ENCODE measurements at places on chromosomes 2 and 18.

GRCh38 chr2:3728104-3729054 is 25.0 kb downstream of the DCDC2C start:
- no peak for DNase-seq

- DNase-seq = no peak
Observed at GRCh38 chr18:36440614-36441013, 143.1 kb downstream of the FHOD3 start.

DNA sequence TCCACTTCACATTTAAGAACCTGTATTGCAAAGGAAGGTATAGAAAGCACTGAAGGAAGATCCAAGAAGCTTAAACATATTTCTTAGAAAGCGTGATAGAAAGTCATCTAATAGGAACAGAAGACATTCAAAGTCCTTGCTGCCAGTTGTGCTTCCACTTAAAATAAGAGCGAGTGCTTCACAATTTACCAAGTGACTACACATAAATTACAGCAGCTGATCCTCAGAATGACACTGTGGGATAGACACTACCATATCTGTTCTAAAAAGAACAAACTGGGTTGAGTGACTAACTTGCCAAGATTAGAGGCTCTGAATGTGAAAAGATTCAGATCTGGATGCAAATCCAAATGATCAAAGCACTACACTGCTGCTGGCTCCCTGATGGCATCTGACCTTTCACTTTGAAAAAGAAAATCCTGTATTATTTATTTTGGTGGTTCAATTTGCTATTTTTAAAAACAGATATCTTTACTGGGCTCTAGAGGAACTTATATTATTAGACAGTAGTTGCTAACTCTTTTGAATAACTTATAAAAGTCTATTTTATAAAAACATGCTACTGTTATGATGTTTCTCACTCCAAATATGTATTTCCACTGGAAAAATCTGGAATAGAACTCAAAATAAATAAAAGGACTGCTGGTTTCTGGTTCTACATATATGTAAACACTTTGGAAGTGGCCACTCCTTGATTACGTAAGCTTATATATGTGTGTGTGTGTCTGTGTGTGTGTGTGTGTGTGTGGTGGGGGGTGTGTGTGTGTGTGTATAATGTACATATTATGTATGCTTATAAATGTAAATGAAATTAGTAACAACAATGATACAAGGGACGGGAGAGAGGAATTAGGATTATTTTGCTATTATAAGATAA is 57.4 kb downstream of the KIDINS220 start:
- DNase-seq = no peak

DNA sequence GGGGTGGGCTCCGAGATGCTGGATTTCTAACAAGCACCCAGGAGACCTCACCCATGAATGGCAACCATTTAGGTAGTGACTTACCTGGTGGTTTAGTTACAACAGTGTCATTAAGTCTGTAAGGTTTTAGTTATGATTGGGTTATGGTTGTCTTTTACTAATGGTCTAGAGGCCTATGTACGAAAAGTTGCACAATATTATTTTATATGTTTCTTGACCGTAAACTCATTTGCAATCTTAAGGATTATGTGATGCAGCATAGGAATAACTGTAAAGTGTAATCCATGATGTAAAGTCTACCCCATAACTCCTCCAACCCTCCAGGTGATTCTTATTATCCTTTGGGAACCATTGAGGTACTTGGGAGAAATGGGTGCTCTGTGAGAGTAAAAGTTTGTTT is 155.4 kb upstream of the ZEB2 start:
- DNase-seq = no peak

- peak; percentile 82 for DNase-seq
Observed at GRCh38 chr2:235614900-235615712, 121.3 kb downstream of the AGAP1 start.

DNA sequence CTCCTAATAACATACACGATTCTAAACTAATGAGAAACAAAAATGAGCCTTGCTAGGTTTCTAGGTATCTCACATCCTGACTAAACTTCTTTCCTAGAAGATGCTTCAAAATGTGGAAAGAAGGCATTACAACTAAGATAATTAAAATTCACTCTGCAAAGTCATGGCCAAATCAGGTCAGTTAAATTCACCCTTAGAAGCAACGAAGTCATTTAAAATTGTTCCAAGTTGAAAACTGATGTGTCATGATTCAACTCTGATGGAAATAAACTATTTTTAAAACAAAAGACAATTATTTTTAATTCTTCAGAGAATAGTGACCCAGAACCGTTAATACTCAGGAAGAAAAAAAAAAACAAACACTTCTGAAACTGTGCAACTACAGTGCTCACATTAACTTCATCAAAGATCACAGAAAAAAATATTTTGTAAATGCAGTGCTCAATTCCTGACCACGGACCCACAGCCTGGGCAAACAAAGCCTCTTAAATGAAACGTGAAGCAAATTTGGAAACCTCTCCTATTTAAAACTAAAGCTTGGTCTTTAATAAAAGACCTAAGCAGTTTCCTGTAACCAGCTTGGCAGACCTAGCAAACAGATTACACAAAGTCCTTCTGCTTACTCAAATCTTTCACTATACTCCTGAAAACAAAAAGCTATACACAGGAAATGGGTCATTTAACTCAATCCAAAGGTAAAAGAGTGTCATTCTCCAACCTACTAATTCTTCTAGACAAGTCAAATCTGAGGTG is 39.0 kb downstream of the CHN1 start:
- DNase-seq = no peak

DNA sequence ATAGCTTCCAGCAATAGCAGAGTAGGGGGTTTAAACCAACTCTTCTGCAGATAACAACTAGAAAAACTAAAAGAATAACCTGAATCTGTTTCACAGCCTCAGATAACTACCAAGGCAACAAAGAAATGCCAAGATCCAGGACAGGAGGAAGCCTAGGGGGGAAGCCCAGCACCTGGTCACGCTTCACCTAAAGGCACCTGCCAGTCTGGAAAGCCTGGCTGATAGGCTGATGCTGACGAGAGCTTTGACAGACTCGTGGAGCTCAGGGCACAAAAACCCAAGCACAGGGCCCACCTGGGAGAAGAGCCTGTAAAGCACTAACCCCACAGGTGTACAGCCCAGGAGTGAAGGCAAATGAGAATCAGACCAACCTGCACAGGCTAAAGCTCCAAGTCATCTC is 22.6 kb downstream of the EIPR1 start:
- no peak for DNase-seq

DNA sequence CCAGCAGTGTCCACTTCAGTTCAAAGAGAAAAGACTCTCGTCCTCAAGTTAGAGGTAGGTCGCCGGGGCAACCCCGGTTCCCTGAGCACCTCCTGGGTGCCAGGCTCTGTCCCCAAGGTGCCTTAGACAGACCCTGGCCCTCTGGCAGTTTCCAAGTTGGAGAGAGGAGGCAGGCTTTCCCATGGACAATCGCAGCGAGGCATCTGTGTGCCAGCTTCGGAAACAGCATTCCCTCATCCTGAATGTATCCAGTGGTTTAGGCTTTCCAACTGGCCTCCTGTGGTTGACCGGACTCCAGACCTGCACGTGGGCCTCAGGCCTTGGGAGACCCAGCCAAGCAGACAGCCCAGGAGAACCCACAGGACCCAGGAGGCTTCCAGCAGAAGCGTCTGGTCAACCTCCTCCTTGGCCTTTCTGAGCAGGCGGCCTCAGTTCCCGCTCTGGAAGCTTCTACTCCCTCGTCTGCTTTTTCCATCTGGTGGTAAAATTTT is 70.3 kb downstream of the KCNF1 start:
- peak; percentile 68 for DNase-seq

- DNase-seq = no peak
Observed at GRCh38 chr18:55283309-55283708, 304.7 kb downstream of the TCF4 start.

DNA sequence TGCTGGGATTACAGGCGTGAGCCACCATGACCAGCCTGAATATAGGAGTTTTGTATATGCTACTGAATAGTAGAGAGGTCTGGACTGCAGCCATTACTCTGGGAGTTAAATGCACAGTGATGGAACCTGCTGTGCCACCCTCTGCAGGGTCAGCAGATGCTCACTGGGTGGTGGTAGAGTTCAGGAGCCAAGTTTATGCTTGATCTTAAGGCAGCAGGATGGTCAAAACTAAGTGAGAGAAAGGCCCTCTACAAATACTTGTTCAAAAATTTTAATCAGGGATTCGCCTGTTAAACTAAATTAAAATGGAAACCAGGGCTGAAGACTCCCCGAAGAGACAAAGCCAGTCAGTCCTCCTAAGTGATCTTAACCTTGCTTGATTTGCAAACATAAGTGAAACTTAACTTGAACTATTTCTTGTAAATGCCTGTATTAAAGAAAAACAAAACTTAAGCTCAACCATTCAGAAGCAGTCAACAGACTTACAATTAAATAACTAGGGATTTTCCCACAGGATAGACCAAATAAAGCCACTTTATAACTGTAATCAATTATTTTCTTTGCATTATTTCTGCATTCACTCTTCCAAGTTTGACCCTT is 4.2 kb upstream of the WDFY1 start:
- no peak for DNase-seq

DNA sequence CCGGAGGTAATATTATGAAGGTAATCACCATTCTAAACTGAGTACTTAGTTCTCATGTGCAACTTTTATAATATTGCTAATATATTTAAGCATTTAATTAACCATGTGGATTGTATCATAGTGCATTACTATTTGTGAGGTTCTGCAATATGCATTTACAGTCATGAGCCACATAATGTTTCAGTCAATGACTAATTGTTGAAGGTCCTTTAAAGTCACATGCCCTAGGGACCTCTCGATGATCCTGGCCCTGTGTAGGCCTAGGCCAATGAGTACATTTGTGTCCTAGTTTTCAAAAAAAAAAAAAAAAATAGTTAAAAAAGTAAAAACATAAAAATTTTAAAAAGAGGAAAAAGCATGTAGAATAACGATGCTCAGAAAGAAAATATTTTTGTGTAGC is 298.0 kb downstream of the DSEL start:
- no peak for DNase-seq

DNA sequence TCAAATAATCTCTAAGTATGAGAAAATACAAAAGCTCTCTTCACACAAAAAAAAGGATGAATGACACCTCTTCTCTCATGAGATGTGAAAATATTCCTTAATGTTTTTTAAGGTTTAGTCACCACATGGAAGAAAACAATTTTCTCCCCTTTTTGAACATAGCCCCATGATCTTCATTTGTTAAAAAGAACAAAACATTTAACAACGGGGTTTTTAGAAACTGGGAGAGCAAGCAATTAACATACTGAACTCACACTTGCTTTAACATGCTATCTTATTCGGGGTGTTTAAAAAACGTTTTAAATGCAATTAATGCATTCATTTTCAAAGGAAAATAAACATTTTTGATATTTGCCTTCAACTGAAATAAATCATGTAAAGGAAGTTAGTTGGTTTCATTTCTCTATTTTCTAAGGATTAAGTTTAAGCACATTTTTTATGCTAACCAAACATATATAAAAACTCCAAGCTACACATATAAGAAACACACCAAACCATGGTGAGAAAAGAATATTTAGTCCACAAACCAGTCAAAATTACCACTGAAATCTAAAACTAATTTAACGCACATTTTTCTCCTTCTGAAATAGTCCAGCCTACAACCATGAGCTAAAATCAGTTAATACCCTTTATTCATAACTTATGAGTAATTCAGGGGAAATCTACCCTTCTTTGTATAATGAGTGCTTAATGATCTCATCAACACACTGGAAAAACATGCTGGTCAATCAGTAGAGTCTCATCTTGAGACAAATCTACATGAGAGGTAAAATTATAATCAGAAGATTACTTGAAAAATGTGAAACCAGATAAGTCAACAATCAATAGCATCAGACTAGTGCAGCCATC is 8.2 kb downstream of the FBXO11 start:
- no peak for DNase-seq

DNA sequence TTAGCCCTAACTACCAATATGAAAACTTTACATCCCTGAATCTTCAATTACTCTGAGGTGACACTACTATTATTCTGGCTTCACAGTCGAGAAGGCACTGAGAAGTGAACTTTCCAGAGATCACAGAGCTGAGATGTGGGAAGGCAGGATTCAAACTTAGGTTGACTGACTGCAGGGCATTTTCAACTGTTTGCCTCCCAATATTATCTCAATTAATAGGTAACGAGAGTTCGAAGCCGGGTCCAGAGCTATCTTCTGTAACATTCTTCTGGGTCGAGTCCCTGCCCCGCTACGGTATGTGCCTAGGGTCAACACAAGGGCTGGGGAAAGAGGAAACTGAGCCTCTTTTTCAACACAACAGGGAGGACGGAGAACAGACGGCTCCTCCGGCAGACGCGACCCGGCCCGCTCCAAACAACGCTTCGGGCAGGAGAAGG is 740 bp downstream of the CHMP3 start:
- no peak for DNase-seq

DNA sequence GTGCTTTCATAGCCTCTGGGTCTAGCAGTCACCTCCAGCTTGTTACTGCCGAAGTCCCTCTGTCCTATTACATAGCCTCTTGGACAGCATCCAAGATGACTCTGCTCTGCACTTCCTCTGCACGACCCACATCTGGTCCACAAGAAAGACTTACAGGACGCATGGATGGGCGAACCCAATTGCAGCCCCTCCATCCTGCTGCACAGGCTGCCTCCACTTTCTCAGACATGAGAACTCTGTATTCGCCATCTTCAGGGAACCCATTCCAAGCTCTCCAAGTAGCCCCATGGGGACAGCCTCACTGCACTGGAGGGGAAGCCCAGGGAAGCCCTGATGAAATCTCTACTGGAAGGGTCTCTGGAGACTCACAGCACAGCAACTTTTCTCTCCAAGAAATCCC is 172.1 kb downstream of the GFPT1 start:
- peak; percentile 58 for DNase-seq

DNA sequence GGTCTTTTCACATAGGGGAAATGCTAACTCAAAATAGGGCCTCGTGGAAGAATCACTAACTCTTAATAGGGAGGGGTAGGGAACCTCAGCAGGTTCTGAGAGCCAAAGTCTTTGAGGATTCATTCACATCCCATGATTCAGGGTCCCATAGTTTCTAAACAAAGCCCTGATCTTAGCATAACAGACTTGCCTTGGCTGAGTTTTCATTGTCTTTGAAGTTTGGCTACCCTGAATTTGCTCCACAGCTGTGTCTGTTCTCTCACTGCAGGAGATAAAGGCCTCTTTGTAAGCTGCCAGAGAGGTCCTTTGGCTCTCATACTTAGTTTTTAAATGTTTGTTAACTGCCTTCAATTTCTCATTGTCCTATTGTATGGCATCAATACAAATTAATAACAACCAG is 54.5 kb downstream of the ZDBF2 start:
- no peak for DNase-seq

All from heart left ventricle (tissue), 16 donors.